AG08396 (cell line): ENCODE measurements at places on chromosomes 12 and 14.

DNA sequence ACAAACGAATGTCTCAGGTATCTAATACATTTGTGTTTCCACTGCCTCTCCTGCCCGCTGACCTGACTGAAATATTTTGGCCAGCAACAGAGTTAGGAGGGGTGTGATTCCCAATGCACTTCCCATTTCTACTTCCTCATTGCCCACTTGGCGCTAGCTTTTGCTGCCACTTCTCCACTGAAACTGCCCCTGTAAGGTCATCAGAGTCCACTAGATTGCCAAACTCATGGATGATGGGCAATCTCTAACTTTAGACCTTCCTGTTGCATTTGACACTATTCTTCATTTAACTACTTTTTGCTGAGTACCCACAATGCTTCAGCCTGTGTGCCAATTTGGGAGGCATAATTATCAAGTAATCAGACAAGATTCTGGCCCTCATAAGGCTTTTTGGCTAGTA is 40.8 kb downstream of the GPR65 start:
- no peak for DNase-seq

DNA sequence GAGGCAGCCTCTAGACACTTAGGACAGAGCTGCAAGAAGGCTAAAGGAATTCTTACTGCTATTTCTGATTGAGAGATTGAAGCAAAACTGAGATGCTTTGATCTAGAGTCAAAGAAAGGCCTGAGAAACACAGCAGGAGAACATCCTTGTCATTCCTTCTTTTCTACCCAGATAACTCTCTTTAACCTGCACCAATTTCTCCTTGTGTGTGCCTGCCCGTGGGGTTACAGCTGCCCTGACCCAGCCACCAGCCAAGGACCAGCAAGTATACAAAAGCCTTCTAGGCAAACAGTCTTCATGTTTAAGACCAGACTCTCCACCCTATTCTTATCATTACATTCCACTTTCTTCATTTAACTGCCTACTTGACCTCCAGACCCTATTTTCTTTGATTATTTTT is 81.7 kb upstream of the PRB2 start:
- DNase-seq = no peak

GRCh38 chr12:95548539-95549391 is 2.5 kb downstream of the USP44 start:
- DNase-seq = peak; percentile 83

GRCh38 chr12:50927766-50928224 is 24.5 kb upstream of the HIGD1C start:
- DNase-seq = no peak

GRCh38 chr12:71164166-71164565 is 6.4 kb upstream of the TSPAN8 start:
- DNase-seq = no peak

- no peak for DNase-seq
These were observed 52.1 kb downstream of the RIN3 start for GRCh38 chr14:92565718-92566115.

- DNase-seq = no peak
These were observed 193.3 kb downstream of the KTN1 start for GRCh38 chr14:55773312-55773711.
